ENCODE measurements at places on chromosomes 7 and 10.

DNA sequence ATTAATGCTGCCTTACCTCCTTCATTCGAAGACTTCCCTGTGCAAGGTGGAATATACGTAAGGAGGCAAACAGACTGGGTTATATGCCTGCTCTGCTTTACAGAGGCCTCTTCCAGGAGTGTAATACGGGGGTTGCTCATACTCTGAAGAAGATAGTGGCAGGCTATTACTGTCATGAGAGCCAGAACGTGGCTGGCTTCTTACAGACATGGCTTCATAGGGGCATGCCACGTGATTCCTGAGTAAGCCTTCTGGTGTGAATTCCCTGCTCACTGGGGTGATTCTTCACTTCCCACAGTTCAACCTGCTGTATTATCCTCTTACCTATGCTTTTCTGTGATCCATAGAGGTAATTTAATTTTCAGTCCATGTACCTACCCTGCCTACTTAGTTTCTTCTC is 141.8 kb downstream of the ST7 start:
- ATAC-seq: no peak

DNA sequence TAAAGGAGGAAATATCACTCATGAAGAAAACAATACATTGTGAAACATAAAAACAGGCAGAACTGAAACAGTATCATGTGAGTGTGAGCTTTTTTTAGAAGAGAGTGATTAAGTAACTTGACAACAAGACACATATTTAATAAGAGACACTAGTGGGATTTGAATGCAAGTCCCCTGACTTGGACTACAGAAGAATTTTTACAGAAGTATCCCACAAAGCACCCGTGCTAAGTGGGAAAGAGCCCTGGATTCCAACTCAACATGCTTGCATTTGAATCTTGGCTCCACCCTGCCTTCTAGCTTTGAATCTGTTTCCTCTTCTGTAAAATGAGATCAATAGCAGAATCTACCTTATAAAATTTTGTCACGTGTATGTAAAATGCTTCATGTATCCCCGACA is 166.2 kb downstream of the ZNF365 start:
- peak; percentile 47 for ATAC-seq

DNA sequence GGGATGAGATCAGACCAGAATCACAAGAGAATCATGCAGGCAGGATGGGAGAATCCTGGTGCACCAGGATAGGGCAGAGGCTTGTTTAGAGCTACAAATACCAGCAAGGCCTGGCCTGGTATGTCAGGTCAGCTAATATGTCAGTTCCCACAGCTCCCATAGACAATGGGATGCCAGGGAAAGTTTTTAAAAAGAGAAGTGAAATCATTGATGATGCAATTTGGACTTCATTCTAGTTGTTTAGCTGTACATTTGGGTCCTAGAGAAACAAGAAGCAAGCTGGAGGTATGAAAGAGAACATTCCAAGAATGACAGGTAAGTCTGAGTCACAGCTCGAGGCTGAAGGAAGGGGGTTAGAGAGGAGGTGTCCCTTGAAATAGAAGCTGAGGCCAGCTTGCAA is 45.2 kb downstream of the GPR141 start:
- ATAC-seq: peak; percentile 27

GRCh38 chr10:95264227-95265051 is 26.4 kb downstream of the PDLIM1 start:
- ATAC-seq: no peak

DNA sequence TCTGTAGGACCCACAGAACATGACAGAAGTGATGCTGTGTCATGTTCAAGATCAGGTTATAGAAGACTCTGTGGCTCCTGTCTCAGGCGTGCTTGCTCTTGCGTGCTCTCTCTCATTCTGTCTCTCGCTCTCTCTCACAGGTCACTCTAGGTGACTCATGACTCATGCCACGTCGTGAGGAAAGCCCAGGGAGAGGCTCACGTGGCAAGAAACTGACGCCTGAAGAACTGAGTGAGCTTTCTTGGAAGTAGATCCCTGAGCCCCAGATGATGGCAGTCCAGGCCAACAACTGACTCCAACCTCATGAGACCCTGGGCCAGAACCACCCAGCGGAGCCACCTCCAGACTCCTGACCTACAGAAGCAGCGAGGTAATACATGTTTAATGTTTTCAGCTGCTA is 103.3 kb downstream of the DNMBP start:
- ATAC-seq: peak; percentile 86

DNA sequence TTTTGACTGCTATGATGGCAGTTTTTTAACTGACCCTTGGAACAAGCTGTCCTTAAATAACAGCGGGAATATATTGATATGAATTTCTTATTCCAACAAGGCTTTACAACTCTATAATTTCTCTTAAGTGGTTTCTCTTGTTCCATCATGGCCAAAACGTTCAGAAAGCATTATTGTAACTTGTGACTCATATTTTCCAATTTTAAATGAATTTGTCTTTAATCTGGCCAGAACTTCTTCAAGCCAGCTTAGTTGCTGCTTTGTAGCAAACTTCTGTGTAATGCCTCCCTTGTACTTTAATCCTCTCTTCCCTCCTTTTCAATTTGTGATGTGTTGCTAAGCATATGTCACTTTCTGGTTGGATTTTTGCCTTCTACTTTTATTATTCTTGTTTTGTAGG is 271.9 kb downstream of the KIF20B start:
- no peak for ATAC-seq

- ATAC-seq: no peak
Measured at GRCh38 chr7:26688936-26689506, 175.4 kb downstream of the SKAP2 start.

GRCh38 chr7:151051108-151051507 is 2.8 kb downstream of the ASIC3 start:
- ATAC-seq: peak; percentile 72

DNA sequence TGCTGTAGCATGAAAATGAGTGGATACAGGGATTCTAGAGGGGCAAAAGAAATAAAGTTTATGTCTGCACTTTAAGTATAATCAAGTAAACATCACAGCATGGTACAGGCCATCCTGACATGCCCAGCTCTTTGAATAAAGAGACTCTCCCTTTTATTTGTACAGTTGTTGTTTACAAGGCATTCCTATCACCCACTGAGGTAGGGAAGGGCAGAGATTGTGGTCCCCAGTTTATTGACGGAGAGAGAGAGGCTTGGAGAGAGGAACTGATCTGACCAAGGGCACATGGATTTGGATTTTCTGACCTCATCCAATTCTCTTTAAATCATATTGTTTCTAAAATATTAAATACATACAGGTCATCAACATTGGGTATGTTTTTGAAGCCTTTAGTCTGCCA is 53.9 kb downstream of the TACC2 start:
- ATAC-seq: no peak

- no peak for ATAC-seq
Measured at GRCh38 chr10:121449482-121449924, 148.7 kb downstream of the FGFR2 start.

DNA sequence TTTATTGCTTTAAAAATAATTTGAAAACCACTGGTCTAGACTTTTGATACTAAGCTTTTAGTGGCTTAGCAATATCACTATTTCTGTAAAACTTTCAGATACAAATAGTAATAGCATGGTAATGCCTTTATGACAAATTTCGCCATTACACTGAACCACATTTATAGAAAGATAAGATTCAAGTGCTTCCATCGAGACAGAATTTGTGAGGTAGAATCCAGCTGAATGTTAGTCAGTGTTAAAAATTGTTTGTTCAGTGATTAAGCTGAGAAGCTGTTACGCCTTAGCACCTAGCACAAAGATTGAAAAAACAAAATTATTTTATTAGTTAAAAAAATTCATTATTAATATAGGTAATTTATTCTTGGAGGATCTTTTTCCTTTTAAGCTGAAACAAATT is 36.5 kb downstream of the GNAT3 start:
- ATAC-seq: no peak

DNA sequence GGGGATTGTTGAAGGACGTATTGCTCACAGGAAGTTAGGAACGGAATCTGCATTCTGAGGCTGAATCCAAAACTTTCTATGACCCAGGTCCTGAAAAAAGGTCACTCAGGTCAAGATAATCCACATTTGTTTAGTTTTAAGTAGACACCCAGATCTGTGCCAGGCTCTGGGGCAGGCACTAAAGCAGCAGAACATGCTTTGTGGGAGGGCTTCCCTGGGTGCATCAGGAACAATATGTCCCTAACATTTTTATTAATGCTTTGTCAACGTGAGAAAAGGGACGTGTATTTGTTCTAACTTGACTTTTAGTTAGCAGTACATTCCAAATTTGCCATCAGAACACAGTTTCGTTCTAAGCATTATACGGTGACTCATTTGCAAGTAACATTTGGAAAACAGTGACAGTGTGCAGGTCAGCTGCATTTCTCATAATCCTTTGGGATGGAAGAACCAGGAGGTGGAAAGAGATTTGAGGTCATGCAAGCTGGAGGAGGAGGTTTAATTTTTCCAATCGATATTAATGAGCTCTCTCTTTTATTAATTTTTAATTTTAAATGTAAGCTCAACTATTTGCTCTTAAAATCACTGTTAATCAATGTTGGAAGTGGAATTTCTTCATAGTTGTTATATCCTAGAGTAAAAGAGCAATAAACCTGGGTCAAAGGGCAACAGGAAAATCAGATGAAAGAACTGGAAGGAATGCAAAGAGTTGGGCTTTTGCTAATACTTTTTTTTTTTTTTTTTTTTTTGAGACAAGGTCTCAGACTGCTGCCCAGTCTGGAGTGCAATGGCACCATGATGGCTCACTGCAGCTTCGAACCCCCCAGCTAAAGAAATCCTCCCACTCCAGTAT is 35.0 kb downstream of the TAS2R41 start:
- ATAC-seq: no peak

- no peak for ATAC-seq
Measured at GRCh38 chr10:101358706-101359300, 4.8 kb downstream of the BTRC start.

DNA sequence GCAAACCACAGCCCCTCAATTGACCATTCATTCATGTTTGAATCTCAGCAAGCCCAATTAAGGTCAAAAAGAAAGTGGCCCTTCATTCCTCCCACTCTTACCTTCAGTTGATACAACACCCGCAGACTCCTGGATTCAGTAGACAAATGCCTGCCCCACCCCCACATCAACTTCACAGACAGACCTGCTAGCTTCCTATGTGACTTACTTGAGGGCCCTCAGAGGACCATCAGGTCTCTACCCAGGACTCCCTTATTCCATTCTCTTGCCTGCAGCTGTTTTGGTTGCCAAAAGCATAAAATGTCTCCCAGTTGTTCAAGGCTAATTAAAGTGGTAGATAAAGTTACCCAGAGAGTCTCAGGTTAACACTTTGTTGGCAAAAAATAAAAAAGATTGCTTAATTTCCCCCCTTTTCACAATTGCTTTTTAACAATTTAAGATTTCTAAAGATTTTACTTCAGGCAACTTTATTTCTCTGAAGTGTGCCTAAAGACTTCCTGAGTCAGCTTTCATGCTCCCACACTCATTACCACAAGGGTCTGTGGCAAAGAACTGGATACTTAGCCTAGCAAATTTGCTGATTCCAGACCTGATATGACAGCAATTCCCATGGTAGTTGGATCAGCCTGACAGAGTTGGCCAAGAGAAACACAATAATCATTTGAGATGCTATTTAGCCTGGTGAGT is 3.3 kb upstream of the MTERF1 start:
- no peak for ATAC-seq

- no peak for ATAC-seq
Measured at GRCh38 chr7:22584179-22584578, 84.2 kb upstream of the STEAP1B start.

DNA sequence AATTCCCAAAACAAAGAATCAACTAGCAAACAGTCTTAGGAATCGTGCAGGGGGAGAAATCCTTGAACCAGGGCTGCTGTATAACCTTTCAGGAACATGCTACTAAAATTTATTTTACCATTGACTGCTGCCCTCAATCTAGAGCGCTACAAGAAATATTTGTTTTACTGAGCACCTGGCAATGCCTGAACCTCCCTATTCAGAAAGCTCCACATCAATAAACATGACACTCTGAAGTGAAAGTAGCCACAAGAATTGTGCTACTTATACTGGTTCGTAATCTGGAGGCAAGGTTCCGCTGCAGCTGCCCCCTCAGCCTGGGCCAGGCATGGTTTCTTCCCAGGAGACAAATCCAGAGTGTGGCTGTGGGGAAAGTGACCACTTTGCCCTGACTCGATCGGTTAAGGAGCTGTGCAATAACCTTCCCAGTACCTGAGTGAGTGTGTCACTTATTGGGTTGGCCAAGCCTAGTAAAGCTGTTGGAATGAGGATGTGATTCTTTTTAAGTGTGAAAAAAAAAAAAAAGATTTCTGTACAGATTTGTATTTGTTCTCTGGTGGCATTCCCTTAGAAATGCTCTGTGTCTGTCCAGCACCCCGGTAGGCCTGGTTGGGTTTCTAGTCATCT is 7.7 kb downstream of the VWA2 start:
- ATAC-seq: no peak

Data from gastroesophageal sphincter (tissue), 4 donors.